ENCODE measurements at places on chromosomes 6 and 20.

DNA sequence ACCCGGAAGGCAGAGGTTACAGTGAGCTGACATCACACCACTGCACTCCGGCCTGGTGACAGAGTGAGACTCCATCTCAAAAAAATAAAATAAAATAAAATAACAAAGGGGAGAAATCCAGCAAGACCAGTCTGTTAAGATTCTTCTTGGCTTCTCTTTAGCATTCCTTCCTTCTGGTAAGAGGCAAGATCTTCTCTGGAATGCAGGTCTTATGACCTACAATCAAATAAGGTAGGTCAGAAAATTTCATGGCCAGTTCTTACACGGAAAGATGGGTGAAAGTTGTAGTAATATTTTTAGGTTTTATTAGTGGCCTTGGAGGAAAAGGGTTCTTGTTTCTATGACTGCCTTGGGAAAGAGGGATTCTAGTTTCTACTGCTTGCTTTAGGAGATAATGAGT, 180.9 kb downstream of the FUT9 start:
- DNase-seq, result no peak

- DNase-seq, result no peak
These were observed 88.4 kb downstream of the HACE1 start for GRCh38 chr6:104771258-104771832.

DNA sequence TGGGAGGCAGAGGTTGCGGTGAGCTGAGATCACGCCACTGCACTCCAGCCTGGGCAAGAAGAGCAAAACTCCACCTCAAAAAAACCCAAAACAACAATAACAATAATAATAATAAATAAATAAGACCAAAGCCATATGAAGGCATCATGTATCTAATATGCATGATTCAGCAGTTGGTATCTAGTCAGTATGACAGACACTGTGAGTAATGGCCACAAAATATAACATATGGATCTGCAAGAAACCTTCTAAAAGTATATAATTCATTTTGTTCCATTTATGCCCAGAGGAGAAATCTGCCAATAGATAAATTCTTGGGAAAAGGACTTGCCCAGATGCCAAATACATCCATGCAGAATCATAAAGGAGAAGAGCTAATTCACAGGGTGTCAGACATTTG, 252.3 kb downstream of the BTBD9 start:
- DNase-seq, result no peak

- DNase-seq, result no peak
These were observed 22.0 kb downstream of the CENPW start for GRCh38 chr6:126361832-126362440.

GRCh38 chr6:2221726-2222274, 23.6 kb downstream of the GMDS start:
- no peak for DNase-seq

GRCh38 chr20:49630396-49630951, 62.5 kb upstream of the PTGIS start:
- DNase-seq, result no peak

DNA sequence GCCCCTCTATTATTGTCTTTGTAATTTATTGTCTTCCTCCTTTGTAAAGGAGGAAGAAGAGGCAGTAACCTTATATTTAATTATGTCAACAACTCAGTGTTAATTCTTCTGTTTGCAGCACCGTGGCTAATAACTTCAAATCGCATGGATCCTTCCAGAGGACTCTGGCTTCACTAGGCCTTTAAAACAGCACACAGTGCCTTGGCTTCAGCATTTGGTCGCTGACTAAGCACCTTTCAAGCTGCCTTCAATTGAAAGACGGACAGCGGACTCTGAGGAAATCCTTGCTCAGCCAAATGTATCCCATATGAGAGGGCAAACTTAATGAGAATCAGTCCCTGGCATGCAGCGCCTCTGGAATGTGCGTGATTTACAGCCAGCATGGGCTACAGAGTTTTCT, 64.2 kb downstream of the SGK1 start:
- DNase-seq, result no peak
